ENCODE measurements at places on chromosomes 3 and 15.

DNA sequence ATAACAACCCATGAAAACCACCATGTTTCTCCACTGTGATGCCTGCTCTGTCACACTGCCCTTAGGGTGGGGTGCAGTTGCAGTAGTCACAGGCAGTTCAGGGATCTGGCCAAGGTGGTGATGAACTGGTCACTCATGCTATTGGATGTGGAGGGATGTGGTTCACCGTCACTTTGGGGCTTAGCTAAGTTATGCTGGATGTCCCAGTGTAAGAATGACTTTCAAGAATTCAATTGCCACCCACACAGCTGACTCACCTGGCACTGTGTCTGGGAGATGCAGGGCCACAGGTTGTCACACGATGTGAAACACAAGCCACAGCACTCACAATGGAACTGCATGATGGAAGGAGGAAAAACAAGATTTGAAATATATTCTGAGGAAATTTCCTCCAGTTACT lies 146.1 kb upstream of the CTNNB1 start:
- no peak for DNase-seq

DNA sequence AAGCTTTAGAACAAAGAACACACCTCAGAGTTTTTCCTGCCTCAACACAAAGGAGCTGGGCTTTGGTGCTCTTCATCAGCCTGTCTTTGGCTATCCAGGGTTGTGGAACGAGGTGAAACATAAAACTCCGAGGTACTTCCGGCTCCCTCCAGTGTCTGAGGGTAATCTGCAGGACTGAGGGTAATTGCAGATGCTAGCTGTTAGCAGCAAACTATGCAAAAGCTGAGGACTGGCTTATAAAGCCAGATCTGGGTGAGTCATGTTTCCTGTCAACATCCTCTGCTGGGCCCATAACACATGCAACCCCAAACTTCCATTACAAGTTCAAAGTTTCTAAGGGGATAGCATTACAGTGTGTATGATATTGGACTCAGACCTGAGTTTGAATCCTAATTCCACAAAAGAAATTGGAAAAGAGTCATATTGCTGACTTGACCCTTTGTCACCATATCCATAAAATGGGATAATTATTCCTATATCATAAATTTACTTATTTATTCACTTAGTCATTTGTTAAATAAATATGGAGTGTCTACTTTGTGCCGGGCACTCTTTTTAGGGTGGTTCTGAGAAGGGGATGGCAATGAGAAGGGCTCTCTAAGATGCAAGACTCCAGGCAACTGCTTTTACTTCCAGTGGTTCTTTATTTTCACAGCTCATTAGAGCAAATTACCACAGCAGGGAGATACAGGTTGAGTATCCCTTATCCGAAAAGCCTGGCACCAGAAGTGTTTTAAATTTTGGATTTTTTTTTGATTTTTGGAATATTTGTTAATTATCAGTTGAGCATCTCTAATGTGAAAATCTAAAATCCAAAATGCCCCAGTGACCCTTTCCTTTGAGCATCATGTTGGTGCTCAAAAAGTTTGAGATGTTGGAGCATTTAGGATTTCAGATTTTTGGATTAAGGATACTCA lies 9.5 kb upstream of the TRIM69 start:
- peak; percentile 60 for DNase-seq

GRCh38 chr15:49979705-49980382 lies 139.2 kb downstream of the ATP8B4 start:
- DNase-seq: no peak

- DNase-seq: peak; percentile 25
Observed at GRCh38 chr15:68924866-68925560, 5.3 kb upstream of the SPESP1 start.

GRCh38 chr3:114101101-114101500 lies 44.6 kb downstream of the QTRT2 start:
- no peak for DNase-seq

- no peak for DNase-seq
Observed at GRCh38 chr15:64888336-64888735, 23.4 kb upstream of the ANKDD1A start.

DNA sequence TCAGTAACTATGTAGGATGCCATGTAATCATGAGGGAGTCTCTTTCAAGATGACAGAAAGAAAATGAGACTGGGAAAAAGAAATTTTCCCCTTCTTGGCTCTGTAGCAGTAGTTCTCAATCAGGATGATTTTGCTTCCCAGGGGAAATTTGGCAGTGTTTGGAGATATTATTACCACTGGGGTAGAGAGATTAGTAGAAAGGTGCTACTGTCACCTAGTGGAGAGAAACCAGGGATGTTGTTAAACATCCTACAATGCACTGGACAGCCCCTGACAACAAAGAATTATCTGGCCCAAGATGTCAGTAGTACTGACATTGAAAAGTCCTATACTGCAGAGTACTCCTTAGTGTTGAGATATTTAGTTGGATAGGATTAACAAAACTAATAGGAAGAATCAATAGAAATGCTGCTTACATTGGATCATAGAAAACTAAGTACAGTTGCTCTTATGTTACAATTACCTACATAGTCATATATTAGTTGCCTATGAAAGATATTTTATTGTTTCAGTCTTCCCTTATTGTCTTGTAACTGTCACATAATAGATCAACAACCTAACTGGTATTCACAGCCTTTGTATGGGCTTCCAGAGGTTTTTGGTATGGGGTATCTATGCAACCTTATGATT lies 433.3 kb downstream of the RAP2B start:
- no peak for DNase-seq

DNA sequence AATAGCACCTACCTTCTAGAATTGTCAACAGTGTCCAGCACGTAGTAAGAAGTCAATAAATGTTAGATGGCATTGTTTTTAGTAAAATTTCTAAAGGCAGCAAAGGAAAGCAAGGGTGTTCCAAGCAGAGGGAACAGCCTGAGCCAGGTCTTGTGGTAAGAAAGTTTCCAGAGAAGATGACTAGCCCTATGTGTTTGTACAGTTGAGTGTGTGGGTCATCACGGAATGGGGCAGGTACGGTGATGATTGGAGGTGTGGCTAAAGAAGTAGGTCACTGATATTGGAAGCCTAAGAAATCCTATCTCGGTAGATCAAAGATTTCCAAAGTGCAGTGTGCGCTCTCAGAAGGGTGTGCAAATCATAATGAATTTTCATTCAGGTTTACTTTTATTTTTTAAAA lies 94.2 kb upstream of the BCL6 start:
- no peak for DNase-seq

GRCh38 chr3:160154033-160154432 lies 71.2 kb upstream of the C3orf80 start:
- DNase-seq: no peak

GRCh38 chr3:79657076-79657475 lies 110.7 kb downstream of the ROBO1 start:
- no peak for DNase-seq

GRCh38 chr3:54901906-54902685 lies 25.8 kb downstream of the LRTM1 start:
- DNase-seq: no peak

DNA sequence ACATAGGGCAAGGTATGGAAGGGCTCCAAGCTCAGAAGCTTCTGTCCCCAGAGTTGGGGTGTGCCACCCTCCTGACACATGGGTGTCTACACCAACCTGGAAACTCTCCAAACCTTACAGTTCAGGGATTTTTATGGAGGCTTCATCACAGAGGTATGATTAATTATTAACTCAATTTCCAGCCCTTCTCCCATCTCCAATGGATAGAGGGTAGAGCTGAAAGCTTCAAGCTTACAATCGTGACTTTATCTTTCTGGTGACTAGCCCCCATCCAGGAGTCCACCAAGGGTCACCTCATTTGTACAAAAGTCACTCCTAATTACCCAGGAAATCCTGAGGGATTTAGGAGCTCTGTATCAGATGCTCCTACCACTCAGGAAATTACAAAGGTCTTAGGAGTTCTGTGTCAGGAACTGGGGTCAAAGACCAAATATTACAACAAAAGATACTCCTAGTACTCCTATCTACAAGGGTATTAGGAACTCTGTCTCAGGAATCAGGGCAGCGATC lies 62.7 kb downstream of the TFDP2 start:
- DNase-seq: no peak

DNA sequence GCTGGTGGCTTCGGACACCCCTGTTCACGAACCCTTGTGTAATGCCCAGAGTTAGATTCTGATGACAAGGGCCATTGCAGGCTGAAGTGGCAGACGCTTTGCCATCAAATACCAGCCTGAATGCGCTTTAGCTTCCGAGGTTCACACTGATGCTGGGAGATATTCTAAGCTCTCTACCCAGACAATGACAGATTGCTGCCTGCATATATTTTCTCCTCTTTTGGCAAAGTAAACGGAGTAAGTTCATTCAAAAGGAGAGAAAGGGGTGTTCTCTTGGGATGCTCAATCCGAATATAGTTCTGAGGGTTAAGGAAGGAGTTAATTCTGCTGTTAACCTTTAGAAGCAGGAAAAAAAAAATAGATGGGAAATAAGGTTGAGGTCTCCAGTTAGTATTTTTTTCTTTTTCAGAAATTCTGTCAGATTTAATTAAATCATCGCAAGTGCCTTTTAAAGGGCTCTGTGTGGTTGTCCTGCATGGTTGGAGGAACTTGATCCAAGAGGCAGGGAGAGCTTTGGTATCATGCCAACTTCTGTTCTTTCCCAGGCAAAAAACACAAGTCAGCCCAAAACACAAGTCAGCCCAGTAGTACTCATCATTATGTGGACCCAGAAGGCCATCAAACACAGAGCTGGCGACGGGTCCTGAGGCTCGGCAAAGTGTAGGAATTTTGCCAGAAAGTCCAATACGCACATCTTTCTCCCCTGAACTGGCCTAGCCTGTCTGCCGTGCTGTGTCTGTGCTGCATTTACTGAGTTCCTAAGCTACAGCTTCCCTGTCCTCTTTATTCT lies 70.9 kb upstream of the ST8SIA2 start:
- DNase-seq: no peak

- no peak for DNase-seq
Observed at GRCh38 chr3:94036909-94037507, 8.6 kb upstream of the STX19 start.

- DNase-seq: no peak
Observed at GRCh38 chr3:12046406-12046805, 42.2 kb downstream of the SYN2 start.
